ENCODE measurements at places on chromosomes 2 and 18.

GRCh38 chr18:5975111-5976002 is 80.0 kb upstream of the TMEM200C start:
- DNase-seq: no peak

- no peak for DNase-seq
These were observed 6.0 kb downstream of the MAP3K2 start for GRCh38 chr2:127381762-127382161.

GRCh38 chr2:200279857-200280256 is 26.6 kb upstream of the SPATS2L start:
- no peak for DNase-seq

- DNase-seq: no peak
These were observed 57.6 kb upstream of the KLHL29 start for GRCh38 chr2:23327416-23327815.

- DNase-seq: peak; percentile 22
These were observed 52.1 kb upstream of the ITGA6 start for GRCh38 chr2:172375251-172375650.

- no peak for DNase-seq
These were observed 31.6 kb downstream of the LIMS1 start for GRCh38 chr2:108565778-108566375.

DNA sequence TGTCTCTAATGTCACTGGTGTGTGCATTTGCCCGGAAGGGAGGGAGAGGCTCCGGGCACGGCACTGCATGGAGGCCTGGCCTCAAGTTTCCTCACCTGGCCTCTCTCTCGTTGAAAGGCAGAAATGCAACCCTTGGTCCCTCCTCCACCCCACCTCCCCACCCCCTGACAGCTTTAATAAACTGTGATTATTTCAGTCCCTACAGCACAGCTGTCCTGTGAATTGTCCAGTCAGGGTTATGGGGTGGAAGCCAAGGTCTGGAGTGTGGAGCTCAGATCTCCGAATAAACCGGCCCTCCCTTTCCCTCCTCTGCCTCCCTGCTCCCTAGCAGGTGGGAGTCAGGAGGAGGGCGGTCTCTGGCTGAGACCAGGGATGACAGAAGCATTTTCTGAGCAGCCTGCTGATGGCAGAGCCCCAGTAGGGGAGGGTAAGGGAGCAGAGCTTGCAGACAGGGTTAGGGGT is 199.2 kb upstream of the SMAD2 start:
- DNase-seq: no peak

DNA sequence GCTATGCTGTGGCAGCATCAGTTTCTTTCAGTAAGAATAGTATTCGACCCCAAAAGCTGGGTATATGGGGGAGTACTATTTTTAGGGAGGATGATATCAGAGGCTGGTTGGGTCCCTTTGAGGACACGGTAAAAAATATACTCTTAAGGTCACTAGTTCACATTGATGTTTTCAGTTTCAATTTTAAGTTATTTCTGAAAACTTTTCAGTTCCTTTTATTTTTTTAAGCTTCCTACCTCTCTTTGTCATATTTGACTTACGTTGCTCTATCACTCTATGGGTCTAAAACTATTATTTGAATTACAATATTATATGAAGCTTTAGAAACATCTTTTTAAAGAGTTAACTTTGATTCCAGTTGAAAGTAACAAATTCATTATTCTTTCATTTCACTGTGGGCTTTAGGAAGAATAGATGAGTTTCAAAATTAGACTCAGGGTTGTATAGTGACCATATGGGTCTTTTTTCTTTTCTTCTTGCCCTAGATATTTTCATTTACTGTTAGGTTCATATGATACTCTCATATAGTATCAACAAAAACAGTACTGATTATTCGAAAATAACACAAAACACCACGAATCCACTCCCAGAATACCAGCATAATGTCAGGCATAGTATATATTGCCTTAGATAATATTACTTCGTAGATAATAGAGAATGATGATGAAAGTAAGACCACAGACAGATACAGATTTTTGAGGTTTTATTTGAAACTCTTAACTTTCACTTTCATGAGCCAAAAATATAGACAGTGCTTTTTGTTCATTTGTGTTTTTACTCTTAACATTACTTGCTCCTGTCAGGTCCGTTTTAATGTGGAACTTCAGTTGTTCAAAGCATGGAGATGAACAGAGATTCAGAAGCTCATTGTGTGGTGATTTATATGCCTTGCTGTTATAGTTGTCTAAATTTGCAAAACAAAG is 9.8 kb downstream of the RMDN2 start:
- DNase-seq: no peak

All from MCF 10A (cell line).